ENCODE measurements at places on chromosomes 3 and 15.

DNA sequence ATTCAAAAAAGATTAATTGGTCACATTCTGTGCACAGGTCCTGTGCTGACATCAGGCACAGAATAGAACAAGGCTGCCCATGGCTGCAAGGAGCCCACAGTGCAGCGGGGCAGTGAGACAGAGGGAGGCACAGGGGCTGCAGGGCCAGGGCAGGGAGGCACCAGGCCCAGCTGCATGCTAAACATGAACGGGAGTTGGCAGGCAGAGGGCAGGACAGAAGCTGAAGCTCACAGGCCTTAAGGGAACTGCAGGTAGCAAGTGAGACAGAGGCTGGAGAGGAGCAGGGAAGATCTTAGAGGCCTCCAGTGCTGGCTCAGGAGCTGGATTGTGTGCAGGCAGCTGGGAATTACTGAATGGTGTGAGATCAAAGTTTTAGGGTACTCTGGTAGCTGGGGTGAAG lies 26.2 kb downstream of the IDH3A start:
- DNase-seq, result no peak

GRCh38 chr3:120047686-120048085 lies 46.6 kb downstream of the GSK3B start:
- no peak for DNase-seq

DNA sequence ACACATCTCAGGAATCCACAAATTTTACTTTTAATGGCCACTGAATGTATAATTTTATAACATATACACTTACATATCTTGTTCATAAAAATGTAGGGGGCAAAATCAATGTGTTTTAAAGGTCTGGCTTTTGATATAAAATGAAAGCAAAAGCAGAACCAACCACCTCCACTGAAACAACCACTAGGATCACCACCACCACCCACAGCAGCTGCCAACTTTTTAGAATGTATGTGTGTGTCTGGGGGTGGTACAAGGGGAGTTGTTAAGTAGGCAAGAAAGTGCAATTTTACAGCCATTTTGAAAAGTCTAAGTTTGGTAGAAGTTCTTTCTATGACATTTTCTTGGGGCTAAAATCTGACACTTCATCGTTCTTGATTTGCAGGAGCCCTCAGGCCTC lies 44.0 kb downstream of the OTOL1 start:
- no peak for DNase-seq

DNA sequence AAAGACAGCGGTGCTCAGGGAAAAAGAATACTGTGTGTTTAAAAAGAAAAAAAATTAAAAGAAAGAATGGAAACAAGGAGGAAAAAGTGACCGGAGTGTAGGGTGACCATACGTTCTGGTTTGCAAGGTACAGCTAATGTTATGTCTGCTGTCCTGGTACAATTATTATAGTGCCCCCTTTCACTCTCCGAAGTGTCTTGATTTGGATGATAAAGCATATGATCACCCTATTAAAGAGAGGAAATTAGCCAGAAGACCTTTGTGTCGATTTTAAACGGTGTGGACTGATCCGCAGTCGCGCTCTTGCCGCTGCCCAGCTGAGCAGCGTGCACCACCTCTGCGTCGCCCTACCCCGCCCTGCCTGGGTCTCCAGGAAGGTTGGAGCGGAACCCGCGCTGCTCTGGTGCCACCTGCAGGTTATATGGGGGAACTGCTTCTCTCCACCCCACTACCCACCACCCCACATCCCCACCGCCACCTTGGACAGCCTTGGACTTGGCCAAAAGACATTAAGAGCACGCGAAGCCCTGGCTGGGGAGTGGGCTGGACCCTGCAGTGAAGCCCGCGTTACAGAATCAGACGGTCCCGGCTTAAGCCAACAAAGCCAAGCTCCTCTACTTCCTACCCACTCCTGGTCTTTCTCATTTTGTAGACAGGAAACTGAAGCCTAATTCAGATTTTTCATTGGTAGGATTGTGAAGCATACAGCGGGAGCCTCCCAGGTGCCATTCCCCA lies 41.2 kb upstream of the UBE2Q2 start:
- peak; percentile 59 for DNase-seq

DNA sequence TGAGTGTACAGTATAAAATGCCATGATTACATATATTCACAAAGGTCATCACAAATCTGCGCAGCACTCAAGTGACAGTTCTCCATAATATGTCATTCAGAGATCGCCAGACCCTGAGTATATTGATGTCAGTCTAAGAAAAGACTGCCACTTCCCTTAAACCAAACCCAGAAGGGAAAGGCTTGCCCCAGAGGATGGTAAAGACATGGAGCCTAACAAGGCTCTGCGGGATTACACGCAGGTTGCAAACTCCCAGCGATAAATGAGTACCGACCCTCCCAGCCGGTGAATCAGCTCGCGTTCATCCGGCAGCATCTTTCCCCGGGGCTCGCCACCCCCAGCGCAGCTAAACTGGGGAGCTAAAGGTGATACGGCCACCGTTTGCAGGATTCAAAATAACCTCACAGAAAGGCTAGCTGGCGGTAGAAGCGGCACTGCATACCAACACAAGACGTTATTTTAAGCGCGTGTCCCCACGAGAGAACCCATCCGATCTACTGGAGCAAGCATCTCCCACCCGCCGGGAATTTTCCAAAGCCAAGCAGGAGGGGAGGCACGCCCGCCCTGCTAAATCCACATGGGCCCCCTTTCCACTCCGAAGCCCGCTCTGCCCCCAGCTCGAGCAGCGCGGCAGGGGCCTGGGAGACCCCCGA lies 643 bp downstream of the MYO5A start:
- peak; percentile 21 for DNase-seq

GRCh38 chr15:69104050-69104750 lies 56.2 kb upstream of the GLCE start:
- DNase-seq, result no peak

GRCh38 chr15:92043283-92043682 lies 189.8 kb downstream of the SLCO3A1 start:
- DNase-seq, result no peak
